Mucosa of gallbladder (tissue), 1 donor: ENCODE measurements at places on chromosomes 4 and X. TPM values are rescaled to one million over a fixed set of nuclear protein-coding genes. Genes with fewer than 3 reads are reported as not detected.

- DNase-seq, result no peak
These were observed 40.5 kb upstream of the BMP2K start for GRCh38 chr4:78735697-78736096.

Gene IL2
- total RNA-seq, result 3.4 TPM

DNA sequence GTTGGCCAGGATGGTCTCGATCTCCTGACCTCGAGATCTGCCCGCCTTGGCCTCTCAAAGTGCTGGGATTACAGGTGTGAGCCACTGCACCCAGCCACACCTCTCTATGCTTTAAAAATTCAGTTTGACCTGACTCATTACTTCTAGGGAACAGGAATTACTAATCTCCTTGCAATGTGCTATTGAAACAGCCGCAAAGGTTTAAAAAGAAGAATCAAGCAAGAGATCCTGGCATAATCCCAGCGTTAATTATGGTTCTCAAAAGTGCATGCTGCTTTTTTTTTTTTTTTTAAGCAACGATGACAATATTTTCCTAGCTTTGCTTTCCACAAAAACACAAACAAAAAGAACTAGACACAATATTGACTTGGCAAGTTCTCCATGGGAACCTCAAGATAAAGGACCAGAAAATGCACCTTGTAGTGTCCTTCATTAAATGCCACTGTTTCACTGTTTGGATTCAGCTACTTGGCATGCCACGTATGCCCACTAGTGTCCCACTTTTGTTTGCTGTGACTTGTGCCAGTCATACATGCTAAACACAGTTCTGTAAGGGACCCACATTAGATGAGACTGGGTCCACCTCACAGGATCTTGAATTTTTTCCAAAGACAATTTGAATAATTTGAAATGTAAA is 112.6 kb upstream of the PPARGC1A start:
- no peak for DNase-seq

- DNase-seq, result no peak
These were observed 12.3 kb upstream of the UCP1 start for GRCh38 chr4:140581078-140581477.

DNA sequence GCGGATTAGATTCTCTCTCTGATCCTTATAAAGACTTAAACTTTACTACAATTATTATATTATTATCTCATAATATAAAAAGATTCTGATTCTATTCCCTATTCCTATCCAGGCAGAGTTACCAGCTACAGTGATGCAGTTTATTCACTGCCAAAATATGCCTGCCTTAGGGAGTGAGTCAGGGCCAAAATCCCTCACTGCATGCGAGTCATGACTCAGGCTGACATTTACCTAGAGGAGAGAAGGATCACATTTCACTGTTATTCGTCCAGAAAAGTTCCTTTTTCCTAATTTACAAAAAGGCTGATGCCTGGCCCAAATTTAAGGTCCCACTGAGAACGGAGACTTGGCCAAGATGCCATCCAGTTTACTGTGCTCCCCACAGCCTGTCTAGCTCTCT is 168.5 kb upstream of the LDB2 start:
- DNase-seq, result no peak
